ENCODE measurements at places on chromosomes 2 and 18. TPM values are rescaled to one million over a fixed set of nuclear protein-coding genes. Genes with fewer than 3 reads are reported as not detected.

The RAB10 gene
- total RNA-seq: 128 TPM

The ASTL gene
- not detected for total RNA-seq

The LRRTM4 gene
- total RNA-seq: not detected

The PRSS56 gene
- total RNA-seq: 0.38 TPM

The NEU4 gene
- 6.8 TPM for total RNA-seq

The SULT1C2 gene
- total RNA-seq: not detected

The IL37 gene
- 0.22 TPM for total RNA-seq

The PLEK gene
- 0.10 TPM for total RNA-seq

The PRKCE gene
- total RNA-seq: 11.9 TPM

The GALNT3 gene
- not detected for total RNA-seq

The VIL1 gene
- 0.02 TPM for total RNA-seq

The GRB14 gene
- total RNA-seq: not detected

The CD302 gene
- total RNA-seq: 1.8 TPM

The IL36A gene
- total RNA-seq: not detected

The ERMN gene
- not detected for total RNA-seq

The ATRAID gene
- total RNA-seq: 172 TPM

The ABCB11 gene
- not detected for total RNA-seq

The LOXL3 gene
- total RNA-seq: 16.8 TPM

The DLX1 gene
- total RNA-seq: 13.5 TPM

The CTIF gene
- 13.6 TPM for total RNA-seq

The CPLX4 gene
- total RNA-seq: not detected

All from SJCRH30 (cell line).